Gastroesophageal sphincter (tissue), 4 donors: ENCODE measurements at places on chromosomes 3 and 15.
A peak's percentile ranks its signal among the peaks of the same experiment; 100 is the strongest.

- no peak for ATAC-seq
Measured at GRCh38 chr3:147730284-147730683, 321.1 kb downstream of the ZIC1 start.

GRCh38 chr15:74867466-74868038 lies 5.6 kb downstream of the SCAMP2 start:
- no peak for ATAC-seq

GRCh38 chr15:84819291-84819768 lies 2.2 kb downstream of the ALPK3 start:
- ATAC-seq: no peak

GRCh38 chr15:47184003-47184907 lies 533.0 kb upstream of the SEMA6D start:
- ATAC-seq: peak; percentile 34

- peak; percentile 67 for ATAC-seq
Measured at GRCh38 chr3:71310359-71310979, 273.1 kb downstream of the FOXP1 start.

GRCh38 chr3:189652042-189652441 lies 20.9 kb downstream of the TP63 start:
- no peak for ATAC-seq
